ENCODE measurements at places on chromosomes 1 and 21.

DNA sequence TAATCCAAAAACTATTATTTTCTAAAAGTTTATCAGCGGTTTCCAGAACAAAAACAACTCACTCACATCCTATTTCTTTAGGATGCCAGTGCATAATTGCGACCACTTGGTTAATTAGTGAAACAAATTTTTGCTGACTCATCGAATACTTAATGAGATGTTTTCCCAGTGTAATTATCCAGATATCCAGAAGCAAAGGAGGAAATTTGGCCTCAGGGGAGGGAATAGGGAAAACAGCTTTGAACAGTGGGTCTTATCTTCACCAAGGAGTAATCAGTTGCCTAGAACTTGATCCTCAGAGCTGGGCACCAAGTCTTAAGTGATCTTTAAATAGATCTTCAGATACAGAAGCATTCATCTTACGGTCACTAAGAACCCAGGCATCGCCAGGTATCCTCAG, 24.3 kb downstream of the STYXL2 start:
- no peak for DNase-seq

DNA sequence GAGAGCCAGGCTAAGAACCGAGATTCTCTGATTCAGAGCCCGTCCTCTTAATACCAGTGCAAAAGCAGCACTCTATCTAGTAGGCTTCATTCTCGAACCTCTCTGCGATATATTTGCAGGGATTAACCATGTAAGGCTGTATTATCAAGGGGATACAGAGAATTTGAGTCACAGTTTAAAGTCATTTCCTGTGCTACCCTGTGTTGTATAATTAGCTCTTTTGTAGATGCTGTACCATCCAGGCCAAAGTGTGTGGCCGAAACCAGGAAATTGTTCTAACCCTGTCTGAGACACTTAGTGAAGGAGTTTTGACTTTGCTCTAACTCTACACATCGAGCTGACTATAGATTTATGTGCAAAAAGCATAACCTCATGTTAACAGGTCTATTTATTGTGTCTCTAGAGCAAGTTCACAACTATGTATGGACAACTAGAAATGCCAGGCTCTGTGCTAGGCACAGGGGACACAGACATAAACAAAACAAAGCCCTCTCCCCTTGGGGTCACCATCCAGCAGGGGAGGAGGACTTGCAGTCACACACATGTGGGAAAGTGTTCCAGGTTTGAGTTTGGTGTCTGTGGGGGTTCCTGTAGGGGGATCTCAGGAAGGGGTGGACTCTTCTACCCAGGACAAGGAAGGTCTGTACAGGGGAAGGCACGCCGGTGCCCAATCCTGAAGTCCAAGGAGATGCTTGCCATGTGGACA, 182.2 kb downstream of the DHRS3 start:
- no peak for DNase-seq

- no peak for DNase-seq
These were observed 221.4 kb downstream of the HLX start for GRCh38 chr1:221100611-221101010.

- no peak for DNase-seq
These were observed 53.2 kb downstream of the NCAM2 start for GRCh38 chr21:21051109-21052055.

DNA sequence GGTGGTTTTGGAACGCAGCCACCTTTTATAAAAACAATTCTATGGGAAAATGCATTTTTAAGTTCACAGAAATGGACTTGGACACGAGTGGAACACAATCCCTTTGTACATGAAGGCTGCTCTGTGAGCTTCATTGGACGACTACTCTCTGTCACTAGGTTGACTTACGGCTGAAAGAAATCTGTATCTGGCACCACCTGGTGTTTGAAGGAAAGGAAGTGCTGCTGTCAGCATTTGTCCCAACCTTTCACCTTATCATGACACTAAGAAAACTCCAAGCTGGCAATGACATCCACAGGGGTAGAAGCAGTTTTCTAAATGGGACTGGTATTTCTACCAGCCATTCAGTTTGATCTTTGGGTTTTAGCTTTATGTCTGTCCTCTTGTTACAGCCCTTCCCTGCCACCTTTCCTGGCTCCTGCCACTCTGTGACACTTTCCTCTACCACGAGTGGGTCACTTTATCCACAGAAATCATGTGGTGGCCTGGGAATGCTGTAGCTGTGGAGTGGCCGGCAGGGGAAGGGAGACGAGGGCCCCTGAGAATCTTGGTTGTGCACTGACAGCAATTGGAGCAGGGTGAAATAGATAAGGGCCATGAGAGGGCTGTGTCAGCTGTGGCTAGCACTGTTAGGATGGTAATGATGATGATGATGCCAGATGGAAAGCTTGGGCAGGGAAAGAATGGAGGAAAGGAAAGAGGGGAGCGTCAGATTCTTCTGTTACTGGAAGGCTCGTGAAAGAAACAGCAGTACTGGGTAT, 85.2 kb downstream of the TBX19 start:
- DNase-seq = peak; percentile 51

DNA sequence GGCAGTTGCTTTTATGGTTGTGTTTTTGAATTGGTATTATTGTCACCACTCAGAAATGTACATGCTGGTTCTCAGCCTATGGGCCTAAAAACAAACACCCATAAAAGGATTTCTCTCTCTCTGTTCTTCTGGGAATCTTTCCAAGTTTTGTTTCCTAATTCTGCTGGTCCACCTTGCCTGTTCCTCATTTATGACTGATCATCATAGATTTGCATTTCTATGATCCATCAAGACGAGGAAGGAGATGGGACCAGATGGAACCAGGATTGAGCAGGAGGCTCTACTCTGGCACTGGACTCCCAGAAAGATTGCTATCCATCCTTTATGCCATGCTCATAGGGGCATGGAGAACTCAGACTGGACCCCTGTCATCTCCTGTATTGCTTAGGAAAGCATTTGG, 162.2 kb downstream of the C1orf94 start:
- DNase-seq = no peak

- DNase-seq = no peak
These were observed 7.2 kb downstream of the INAVA start for GRCh38 chr1:200901796-200902444.

- no peak for DNase-seq
These were observed 86.9 kb upstream of the GORAB start for GRCh38 chr1:170445096-170445495.

- DNase-seq = no peak
These were observed 62.5 kb upstream of the TNFSF4 start for GRCh38 chr1:173269490-173270230.

- DNase-seq = no peak
These were observed 12.8 kb downstream of the SH3BP5L start for GRCh38 chr1:248812736-248813425.

DNA sequence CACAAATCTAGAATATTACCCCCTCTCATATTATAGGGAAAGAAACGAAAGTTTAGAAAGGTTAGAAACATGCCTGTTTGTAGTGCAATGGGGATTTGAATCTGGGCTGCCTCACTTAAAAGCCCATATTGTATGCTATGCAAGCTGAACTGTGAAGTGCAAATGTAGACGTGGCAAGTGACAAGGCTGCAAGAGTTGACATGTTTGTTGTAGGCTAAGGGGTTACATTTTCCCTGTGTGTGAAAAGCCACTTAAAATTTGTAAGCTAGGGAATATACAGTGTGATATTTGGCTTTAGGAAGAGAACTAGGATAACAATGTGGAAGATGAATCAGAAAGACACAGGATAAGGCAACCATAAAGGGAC, 29.0 kb downstream of the WDR26 start:
- DNase-seq = no peak

GRCh38 chr21:41795726-41796125, 28.9 kb upstream of the RIPK4 start:
- DNase-seq = no peak
